ENCODE measurements at places on chromosomes 6 and 20. TPM values are rescaled to one million over a fixed set of nuclear protein-coding genes. Genes with fewer than 3 reads are reported as not detected.
A peak's percentile ranks its signal among the peaks of the same experiment; 100 is the strongest.

GGTLC1 gene
- total RNA-seq = 0.34 TPM

RCAN2 gene
- 12.3 TPM for total RNA-seq

DNA sequence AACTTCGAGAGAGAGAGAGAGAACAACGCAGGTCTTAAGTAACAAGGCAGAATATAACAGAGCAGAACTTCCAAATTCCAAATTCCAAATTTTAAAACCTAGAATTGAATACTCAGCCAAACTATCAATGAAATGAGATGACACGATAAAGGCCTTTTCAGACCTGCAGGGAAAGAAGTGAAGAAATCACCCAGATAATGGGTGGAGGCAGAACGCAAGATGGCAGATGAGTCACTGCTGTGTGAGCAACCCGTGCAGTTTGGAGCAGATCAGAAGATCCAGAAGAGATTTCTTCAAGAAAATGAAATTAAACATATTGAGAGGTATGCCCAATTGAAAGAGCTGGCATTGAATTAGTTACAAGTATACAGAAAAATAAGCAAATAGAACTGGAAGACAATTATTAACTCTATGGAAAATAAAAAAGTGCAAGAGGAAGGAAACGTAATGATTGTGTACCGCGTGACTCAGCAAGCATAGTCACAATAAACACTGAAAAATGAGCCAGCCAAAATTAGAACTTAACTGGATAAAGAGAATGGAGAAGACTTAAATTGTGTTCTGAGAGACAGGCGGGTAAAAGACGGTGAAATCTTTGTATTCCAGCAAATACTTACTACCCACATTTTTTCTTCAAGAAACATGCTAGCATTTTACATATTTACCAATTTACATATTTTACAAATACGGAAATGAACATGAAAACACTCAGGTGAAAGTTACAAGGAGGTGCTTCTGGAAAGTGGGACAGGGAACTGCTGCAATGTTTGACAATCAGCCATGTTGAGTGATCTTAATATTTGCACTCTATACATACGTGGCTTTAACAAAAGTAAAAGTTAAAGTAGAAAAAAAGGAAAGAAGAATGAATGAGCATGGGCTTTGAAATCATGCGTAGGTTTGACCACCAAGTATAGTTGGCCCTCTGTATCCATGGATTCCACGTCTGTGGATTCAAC lies 87.9 kb upstream of the CDYL start:
- ATAC-seq = no peak

GRCh38 chr6:157187182-157188083 lies 135.9 kb downstream of the TMEM242 start:
- peak; percentile 83 for ATAC-seq

DLL1 gene
- 6.9 TPM for total RNA-seq

TMEM217 gene
- 9.0 TPM for total RNA-seq

DNA sequence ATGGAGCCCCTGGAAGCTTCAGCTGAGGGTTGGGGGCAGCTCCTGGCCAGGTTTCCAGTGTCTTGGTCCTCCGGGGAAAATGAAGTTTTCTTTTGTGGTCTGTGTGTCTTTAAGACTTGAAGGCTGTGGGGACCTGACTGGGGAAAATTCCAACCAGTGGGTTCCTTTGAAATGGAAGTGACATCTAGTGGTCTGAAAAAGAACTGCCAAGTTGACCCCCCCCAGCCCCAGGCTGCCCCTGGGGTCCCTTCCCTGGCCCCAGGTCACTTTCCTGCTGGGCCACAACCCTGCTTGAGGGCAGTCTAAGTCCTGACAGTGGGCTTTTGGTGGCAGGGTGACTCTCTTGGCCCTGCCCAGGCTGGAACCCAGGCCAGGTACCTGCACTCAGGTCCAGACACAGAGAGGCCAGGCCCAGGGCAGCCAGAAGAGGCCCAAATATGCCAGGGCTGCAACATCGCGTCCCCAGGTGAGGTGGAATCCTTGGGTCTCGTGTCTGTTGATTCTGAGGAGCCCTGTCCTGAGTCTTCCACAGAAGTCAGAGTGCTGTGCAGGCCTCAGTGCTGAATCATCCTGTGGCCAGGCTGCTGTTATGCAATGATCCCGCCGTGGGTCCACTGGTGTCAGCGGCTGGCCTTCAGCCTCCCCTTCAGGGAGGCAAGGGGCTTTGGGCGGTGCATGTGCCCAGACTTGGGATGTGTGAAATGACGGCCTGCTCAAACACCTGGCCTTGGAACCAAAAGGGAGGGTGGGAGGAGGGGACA lies 68.4 kb downstream of the VEGFA start:
- peak; percentile 29 for ATAC-seq

DNA sequence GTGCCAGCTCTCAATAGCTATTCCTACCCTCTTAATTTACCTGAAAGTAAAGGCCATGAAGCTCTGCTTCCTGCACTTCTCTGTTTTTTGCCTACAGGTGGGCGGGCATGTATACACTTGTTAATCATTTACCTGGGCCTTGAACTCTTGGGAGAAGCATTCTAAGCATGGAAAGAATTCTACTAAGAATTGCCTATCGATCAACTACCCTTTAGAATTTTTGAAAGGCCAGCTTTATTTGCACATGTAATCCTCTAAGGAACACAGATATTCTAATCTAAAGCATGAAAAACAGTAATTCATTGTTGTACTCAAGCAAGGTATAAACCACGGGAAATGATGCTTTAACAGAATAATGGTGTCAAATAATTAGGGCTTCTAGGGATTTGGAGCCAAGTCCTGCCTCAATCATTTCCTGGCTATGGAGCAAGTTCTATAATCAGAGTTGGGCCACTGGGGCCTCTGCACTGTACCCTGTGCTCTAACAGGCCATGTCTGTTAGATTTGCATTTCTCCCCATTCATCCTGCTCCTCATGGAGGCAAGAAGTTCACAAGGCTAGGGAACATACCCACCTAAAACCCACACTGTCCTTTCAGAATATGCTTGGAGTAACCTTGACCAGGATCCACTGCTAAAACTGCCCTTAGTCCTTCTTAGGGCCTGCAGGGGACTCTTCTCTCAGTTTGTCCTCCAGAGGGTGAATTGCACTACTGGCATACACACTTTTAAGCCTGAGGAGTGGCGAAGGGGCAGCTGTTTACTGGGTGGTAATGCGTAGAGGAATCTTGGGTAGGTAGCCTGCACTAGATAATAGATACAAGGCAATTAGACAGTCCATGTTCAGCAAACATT lies 276.4 kb upstream of the JAG1 start:
- ATAC-seq = no peak

PGC gene
- not detected for total RNA-seq

- peak; percentile 8 for ATAC-seq
Measured at GRCh38 chr6:27178407-27178730, 69.1 kb upstream of the PRSS16 start.

- ATAC-seq = no peak
Measured at GRCh38 chr6:42278131-42278853, 60.6 kb upstream of the MRPS10 start.

DNA sequence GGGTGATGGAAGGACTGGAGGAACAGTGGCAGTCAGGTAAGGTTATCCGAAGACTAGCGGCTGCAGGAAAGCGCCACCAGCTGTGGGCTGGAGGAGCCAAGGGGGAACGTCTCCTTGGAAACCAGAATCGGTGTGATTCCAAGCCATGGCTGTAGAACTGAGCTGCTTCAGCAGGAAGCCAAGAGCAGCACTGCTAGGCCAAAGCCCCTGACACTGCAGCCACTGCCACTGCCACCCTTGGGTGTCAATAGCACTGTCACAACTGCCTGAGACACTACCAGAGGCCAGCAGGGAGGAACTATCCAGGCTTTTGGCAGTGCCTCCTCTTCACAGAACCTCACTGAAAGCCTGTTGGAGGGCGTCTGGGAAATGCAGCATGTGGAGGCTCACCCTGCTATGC lies 289.6 kb upstream of the SUPT3H start:
- no peak for ATAC-seq

DNA sequence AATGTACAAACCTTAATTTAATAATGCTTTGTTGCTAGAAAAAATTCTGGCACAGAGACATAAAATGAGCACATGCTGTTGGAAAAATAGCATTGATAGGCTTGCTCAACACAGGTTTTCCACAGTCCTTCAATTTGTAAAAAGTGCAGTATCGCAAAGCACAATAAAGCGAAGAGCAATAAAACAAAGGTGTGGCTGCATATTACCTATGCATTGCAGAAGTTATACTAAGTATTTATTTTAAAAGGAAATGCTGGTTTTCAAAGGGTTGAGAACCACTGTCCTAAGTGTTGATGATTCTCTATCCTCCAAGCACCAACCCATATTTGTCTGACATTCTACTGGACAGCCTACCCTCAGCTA lies 54.1 kb upstream of the CAP2 start:
- no peak for ATAC-seq

SPATS1 gene
- total RNA-seq = not detected

- ATAC-seq = no peak
Measured at GRCh38 chr6:134419716-134420115, 101.8 kb upstream of the SGK1 start.

VSTM2L gene
- total RNA-seq = 28.9 TPM

DNA sequence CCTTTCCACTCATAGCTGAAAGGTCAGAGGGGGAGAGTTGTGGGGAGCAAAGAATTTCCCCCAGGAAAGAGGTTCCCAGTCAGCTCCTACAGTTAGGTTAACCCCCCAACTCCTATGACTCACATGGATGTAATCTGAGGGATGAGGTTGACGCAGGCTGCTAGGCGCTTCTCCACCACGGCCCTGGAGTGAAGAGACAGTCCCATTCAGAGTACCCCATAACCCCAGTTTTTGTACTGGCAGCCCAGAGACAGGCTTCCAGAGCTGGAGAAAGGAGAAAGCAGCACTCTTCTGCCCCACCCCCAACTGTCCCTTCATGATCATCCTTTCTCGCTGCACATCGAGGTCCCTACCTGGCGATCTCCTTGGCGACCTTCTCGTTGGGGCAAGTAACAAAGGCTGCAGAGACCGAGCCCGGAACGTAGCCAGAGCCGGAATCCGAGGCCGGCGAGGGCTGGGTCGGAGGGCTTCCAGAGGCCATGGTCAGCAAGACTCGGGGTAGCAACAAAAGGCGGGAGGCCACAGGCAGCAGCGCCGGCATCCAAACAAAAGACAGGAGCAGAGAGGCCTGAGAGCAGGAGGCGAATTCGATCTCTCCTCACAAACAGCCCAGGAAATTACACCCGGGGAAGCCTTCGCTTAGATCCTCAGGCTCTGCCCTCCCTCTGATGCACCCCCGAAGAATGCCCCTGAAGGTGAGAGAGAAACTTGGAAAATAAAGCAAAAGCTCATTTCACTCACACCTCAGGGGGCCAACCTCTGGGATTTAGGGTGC lies 592 bp downstream of the CUTA start:
- peak; percentile 6 for ATAC-seq

DNA sequence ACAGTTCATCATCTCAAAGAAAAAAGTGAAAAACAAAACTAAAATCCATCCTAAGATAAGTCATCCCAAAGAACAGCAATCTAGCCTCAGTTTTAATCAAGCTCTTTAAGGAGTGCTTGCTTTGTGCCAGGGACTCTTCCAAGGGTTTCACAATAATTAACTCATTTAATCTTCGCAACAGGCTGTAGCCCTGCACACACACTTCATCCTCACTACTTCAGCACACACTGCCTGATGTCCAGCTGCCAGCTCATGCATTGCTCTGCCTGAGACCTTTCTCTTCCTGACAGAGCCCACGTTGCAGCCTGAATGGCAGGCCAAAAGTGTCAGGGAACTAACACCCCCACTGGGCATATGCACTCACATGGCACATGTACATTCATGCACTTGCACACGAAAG lies 21.2 kb upstream of the PTPRT start:
- ATAC-seq = no peak

GRCh38 chr6:45436544-45437438 lies 59.1 kb upstream of the SUPT3H start:
- no peak for ATAC-seq

IER3 gene
- total RNA-seq = 138 TPM

- no peak for ATAC-seq
Measured at GRCh38 chr6:1784422-1784884, 174.7 kb downstream of the FOXC1 start.

DNA sequence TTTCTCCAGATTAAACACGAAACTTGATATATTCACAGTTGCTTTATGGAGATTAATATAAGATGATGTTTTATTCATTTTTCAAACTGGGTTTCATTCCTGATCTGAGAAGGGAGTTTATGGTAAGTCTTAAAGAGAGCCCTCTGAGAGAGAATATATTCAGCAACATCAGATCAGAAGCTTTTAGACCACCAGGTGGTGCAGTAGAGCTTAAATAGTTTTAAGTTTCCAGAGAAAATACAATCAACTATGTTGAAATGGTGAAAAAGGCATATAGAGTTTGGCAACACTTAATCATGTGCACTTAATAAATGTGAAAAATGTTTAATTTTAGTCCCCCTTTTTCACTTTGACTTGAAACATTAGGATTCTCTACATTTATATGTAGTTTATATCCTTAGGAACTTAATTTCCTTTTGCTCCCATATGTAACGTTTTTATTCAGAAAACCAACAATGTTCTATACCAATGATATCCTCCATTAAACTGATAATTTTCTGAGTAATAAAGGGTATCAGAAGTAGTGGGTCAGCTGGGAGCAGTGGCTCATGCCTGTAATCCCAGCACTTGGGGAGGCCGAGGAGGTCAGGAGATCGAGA lies 86.4 kb upstream of the CLDN20 start:
- no peak for ATAC-seq

RBBP8NL gene
- not detected for total RNA-seq

RAB32 gene
- total RNA-seq = 2.2 TPM

DNA sequence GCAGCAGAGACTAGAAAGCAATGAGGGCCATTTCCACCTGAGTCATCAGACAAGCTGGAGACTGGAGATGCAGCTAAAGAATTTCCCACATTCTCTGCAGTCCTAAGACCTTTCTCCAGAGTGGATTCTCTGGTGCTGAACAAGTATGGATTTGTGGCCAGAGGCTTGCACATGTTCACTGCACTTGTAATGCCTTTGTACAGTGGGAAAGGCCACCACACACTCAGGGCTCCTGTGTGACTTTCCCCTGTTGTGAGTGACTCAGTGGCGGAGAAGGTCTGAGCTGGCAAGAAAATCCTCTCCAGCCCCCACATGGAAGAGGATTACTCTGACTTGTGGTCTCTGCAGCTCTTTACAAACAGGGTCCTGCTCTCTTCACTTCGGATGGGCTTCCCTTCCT lies 192.3 kb downstream of the C6orf118 start:
- no peak for ATAC-seq

EDN1 gene
- total RNA-seq = 4.1 TPM

FAXC gene
- 17.9 TPM for total RNA-seq

DNA sequence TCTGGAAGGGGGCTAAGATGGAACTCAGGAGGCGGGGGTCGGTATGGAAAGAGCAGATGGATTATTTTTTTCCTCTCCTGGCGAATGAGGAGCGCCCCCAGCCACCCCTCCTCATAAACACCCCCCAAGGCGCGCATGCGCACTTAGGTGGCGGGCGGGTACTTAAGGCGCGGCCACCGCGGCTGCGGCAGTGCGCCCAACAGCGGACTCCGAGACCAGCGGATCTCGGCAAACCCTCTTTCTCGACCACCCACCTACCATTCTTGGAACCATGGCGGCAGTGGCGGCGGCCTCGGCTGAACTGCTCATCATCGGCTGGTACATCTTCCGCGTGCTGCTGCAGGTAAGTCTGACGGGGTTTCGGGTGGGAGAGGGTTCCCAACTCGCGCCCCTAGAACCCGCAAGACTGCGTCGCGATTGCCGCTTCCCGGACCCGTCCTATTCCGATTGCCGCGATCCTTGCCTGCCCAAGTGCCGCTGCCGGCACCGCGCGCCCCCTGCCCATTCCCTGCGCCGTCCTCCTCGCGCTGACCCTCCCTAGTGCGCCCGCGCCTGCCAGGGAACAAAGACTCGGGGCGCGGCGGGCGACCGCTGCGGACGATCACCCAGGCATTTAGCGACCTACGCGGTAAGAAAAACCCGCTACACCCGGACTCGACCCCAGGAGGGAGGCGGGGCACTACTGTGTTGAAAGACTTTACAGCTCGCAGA lies at the start of gene NNAT:
Gene NNAT, plus strand, starts transcription at position 190 of the 711 bp plus-strand sequence. Its CDS starts 82 bp downstream, at position 272.
- no peak for ATAC-seq

SGK2 gene
- 2.3 TPM for total RNA-seq
